Mesenteric fat pad (tissue), 1 donor: ENCODE measurements at places on chromosomes 7 and 10.

GRCh38 chr10:78333362-78334143 is 299.9 kb downstream of the RPS24 start:
- peak; percentile 64 for DNase-seq

DNA sequence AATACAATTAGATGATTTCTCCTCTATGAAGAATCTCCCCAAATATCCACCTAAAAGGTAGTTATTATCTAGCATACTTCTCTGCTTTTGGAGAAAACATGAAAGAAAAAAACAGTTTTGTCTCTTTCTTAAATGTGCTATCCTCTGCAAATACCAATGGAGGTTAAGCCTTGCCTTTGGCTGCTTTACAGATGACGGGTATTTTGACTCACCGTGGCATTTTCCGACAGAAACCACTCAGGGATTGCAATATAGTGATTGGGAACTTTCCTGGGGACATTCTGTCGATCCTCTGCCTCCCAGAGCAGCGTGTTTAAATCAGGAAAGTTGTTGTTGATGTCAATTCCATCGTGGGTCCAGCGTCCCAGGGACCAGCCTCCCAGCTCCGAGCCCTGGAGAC is 100.6 kb downstream of the GPR26 start:
- DNase-seq = no peak

- DNase-seq = peak; percentile 92
Measured at GRCh38 chr7:148699024-148699781, 500 bp downstream of the CUL1 start.

DNA sequence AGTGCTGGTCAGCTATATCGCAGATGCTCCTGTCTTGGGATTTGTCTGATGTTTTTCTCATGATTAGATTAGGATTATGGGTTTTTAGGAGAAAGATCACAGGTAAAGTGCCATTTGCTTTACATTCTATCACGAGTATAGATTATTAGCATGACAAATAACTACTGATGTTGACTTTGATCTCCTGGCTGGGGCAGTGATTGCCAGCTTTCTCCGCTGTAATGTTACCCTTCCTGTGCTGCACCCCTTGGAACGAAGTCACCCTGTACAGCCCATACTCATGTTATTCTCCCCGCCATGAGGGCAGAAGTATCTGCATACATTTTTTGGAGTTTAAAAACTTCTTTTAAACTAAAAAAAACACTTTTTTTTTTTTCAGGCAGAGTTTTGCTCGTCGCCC is 10.8 kb upstream of the CLDN4 start:
- DNase-seq = no peak

DNA sequence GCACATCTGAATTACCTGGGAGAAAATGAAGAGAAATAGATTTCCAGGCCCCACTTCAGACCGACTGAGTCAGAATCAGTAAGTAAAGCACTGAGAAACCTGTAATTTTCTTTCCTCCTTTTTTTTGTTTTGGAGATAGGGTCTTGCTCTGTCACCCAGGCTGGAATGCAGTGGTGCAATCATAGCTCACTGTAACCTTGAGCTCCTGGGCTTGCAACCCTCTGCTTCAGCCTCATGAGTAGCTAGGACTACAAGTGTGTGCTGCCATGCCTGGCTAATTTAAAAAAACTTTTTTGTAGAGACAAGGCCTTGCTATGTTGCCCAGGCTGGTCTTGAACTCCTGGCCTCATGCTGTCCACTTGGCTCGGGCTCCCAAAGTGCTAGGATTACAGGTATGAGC is 260.2 kb downstream of the STK31 start:
- no peak for DNase-seq

GRCh38 chr10:113683300-113683699 is 3.6 kb downstream of the CASP7 start:
- DNase-seq = no peak
